Ureter (tissue), 1 donor: ENCODE measurements at places on chromosomes 3 and 15. TPM values are rescaled to one million over a fixed set of nuclear protein-coding genes. Genes with fewer than 3 reads are reported as not detected.

DNA sequence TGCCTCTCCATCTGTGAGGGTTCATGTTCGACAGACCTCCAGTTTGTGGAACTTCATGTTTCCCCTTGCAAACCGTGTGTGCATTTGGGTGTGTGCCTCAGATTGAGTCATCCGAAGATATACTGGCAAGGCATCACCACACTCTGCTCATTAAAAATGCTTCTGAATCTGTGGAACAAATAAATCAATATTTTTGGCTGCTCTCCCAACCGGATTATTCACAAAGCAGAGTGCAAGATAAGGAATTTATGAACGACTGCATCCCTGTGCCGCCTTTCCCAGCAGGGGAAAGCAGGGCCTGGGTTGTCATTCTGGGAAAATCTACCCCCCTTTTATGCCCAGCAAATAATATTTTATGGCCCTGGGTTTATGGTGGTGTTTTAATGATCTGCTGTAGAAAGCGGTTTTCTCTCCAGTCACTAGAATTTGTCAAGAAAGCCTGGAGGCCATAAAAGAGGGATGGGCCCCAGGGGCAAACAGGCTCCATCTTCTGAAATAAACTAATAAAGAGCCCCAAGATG, 4.2 kb upstream of the WNT5A start:
- DNase-seq = peak; percentile 58

GRCh38 chr3:81716870-81717509, 44.5 kb downstream of the GBE1 start:
- no peak for DNase-seq

GRCh38 chr3:121834157-121834670, 646 bp downstream of the IQCB1 start:
- DNase-seq = no peak

The MUC4 gene
- 0.08 TPM for total RNA-seq

- no peak for DNase-seq
Measured at GRCh38 chr3:193310914-193311723, 67.4 kb downstream of the ATP13A5 start.

- no peak for DNase-seq
Measured at GRCh38 chr15:42921342-42921731, 759 bp upstream of the TTBK2 start.

The CLDN1 gene
- total RNA-seq = 64.2 TPM

The CFAP100 gene
- not detected for total RNA-seq

DNA sequence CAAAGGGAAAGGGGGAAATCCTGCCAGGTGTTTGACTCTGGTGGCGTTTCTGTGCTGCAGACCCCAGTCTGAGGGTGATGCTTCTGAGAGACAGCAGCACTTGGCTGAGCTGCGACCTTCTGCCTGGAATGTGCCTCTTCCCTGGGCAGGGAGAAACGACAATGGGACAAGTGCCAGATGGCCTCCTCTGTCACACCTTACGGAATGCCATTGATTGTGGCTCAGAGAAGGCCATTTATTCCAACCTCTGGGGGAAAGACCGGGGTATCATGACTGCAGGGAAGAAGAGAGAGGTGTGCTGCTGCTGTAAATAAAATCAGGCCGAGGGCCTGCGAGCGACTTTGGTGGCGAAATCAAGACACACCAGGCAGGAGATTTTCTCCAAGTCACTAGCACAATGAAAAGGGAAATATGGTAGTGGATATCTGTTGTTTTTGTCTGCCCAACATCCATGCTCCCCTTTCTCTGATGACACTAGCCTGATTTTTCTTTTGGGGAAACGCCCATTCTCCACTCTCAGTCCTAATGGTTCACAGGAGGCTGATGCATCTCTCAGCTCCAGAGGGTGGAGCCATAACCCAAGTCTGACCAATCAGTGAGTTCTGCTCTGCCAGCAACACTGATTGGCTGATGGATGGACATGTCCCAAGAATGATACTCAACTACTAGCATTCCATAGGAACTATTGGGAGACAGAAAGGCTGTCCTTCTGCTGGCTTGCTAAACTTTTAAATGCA, 336.1 kb downstream of the FOXP1 start:
- DNase-seq = no peak

GRCh38 chr15:80423215-80423614, 19.0 kb downstream of the ARNT2 start:
- DNase-seq = no peak

- DNase-seq = peak; percentile 89
Measured at GRCh38 chr3:4977001-4977852, 2.0 kb upstream of the BHLHE40 start.

- no peak for DNase-seq
Measured at GRCh38 chr3:32531010-32531647, 28.5 kb upstream of the CMTM6 start.

The TNFAIP8L3 gene
- 20.6 TPM for total RNA-seq
